ENCODE measurements at places on chromosomes 7 and 10. TPM values are rescaled to one million over a fixed set of nuclear protein-coding genes. Genes with fewer than 3 reads are reported as not detected.

- DNase-seq: peak; percentile 83
These were observed at the start of gene GNAI1 for GRCh38 chr7:80134536-80135308. Gene GNAI1 (plus strand): TSS chr7:80134831. CDS start chr7:80135161, 330 bp downstream.

CYP2W1 gene
- 1.6 TPM for total RNA-seq

DNA sequence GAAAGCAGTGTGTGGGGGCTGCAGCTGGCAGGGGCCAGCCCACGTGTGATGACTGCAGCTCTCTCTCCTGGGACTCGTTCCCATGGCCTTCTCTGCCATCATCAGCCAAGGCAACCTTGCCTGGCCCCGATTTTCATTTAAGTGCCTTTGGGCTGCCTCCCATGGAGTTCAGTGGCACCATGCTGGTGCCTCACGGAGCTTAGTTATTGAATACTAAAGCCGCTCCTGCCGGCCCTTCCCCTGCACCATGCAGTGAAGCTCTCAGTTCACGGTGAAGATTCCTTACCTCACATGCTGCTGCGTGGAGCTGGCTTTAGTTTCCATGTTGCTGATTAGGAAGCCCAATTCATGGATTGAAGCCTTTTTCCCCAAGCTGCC, 141.5 kb upstream of the EEPD1 start:
- DNase-seq: no peak

- peak; percentile 33 for DNase-seq
These were observed 169.3 kb downstream of the GRID1 start for GRCh38 chr10:86197166-86197790.

DNA sequence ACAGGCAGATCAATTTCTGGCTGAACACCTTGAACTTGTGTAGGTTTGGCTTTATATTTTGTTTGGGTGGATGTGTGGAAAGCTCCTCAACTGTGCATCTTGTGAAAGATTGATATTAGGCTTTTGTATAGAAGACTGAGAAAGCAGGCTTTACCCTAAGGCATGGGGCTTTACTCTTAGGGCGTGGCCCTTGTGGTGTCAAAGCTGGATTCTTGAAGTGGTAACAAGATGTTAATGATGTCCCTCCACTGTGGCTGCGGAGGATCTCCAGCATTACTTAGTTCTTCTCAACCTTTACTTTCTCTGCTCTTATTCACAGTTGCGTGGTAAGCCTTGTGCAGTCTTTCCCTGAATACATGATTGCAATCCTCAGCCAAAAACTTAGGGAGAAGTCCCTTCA, 54.1 kb upstream of the HECTD2 start:
- no peak for DNase-seq

GRCh38 chr7:126715076-126715475, 537.7 kb downstream of the GRM8 start:
- no peak for DNase-seq

GRCh38 chr10:72029414-72029813, 58.9 kb downstream of the SPOCK2 start:
- no peak for DNase-seq

CFAP46 gene
- total RNA-seq: 1.1 TPM

DNA sequence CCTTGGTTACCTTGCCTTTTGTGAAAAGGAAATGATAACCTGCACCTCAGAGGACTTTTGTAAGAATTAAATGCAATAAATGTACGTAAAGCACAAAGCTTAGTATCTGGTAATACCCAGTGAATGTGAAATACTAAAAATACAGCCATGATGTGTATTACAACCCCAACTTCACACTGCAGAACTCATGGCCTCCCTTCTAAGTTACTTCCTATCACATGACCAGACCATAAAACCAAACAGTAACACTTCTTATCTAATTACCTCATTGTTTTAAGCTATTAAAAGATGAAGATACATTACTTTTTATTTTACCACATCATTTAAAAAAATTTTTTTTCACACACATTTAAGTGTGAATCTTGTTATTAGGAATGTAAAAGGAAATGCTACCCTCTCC, 29.0 kb downstream of the VPS41 start:
- no peak for DNase-seq

SPDYE8 gene
- not detected for total RNA-seq

GRCh38 chr7:151575410-151575809, 55.7 kb upstream of the RHEB start:
- DNase-seq: no peak

AVL9 gene
- total RNA-seq: 31.5 TPM

GRCh38 chr10:76080991-76081390, 649.6 kb downstream of the LRMDA start:
- no peak for DNase-seq

TLX1 gene
- not detected for total RNA-seq

EGR2 gene
- 53.1 TPM for total RNA-seq

CCL24 gene
- total RNA-seq: 0.67 TPM

C10orf143 gene
- total RNA-seq: 4.8 TPM

GRCh38 chr10:48639632-48640031, 34.8 kb upstream of the ARHGAP22 start:
- DNase-seq: no peak

DNA sequence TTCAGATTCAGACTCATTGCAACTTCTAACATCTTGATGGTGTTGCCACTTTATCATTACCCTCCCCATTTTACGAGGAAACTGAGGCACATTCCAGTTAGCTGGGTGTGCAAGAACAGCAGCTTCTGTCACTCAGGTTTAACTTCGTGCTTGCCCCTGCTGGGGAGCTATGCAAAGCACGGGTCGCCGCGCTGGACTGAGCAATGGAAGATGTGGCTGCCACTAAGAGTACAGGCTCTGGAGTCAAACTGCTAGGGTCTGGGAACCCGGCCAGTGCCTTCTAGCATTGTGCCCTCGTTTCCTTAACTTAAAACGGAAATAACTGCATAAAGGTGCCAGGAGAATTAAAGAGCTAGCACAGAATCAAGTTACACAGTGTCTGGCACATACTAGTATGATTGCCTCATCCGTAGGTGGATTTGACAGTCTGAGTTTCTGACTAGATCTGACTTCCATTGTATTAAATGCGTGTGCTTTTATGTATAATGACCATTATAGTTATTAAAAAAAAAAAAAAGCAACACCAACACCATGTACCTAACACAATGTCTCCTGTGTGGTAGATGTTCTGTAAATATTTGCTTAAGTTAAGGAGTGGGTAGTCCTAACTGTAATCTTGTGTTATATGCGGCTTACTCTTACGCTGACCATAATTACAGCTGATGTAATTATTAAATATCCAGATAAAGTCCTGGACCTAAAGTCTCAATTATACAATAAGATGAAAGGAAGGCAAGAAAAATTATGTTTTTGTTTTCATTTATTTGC, 842 bp downstream of the ZNF22 start:
- DNase-seq: peak; percentile 80

- no peak for DNase-seq
These were observed 2.0 kb downstream of the MICALL2 start for GRCh38 chr7:1457059-1457948.

GRCh38 chr7:116674508-116675173, 2.6 kb downstream of the MET start:
- no peak for DNase-seq

DNA sequence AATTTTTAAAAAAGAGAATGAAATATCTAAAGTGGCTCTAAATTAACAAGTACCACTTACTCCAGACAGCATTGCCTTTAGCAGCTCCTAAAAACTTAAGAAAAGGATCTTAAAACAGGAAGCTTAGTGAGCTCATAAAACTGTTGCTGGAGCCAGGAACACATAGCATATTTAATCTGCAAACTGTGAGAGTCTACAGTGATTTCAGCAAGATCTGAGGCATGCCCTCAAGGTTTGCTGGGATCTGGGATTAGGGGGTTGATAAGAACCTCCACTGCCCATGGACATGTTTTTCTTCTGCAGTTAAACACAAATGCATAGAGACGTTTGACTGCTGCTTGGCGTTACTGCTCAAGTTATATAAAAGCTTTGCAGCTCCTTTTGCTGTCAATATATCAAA, 3.8 kb downstream of the GLI3 start:
- no peak for DNase-seq

- DNase-seq: no peak
These were observed 153.4 kb downstream of the CUX1 start for GRCh38 chr7:101970801-101971200.

C7orf33 gene
- total RNA-seq: not detected

DNA sequence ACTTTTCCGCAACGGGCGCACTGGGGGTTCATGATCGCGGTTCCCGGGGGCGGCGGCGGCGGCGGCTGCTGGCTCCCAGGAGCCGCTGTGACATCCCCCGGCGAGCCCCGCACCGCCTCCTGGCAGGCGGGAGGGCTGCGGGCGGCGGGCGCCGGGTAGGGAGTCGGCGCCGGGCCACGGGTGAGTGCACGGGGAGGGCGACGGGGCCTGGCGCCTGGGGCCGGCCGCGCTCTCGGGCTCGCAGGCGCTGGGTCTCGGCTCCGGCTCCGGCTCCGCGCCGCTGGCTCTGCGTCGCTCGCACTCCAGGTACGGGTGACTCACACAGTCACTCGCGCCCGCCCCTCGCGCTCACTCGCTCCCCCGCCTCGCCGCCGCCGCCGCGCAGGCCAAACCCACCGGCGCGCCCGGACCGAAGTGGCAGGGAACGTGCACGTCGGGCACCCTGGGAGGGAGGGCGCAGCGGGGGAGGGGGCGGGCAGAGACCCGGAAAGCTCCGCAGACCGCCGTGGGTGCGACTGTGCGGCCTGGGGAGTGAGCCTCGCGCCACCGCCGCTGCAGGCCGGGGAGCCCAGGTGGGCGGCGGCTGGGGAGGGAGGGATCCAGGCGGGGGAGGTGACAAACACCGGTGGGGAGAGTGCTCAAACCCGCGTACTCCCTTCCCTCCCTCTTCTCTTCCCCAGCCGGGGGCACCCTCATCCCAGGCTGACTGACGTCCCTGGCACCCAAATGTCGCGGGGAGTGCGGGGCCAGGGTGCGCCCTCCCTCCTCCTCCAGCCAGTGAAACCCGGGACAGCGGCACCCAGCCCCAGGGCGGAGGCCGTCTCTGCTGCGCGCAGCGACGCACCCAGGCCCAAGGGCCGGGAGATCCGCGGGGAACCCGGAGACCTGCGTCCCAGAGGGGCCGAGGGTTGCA, 276.9 kb upstream of the NEBL start:
- DNase-seq: no peak

Data from sciatic nerve (tissue), 2 donors.